Stimulated activated CD4-positive, alpha-beta T cell treated with anti-CD3 and anti-CD28 coated beads, Interleukin-4, amount 100 ng/mL, for 1 hour (primary cell): ENCODE measurements at places on chromosomes 2 and 18.

DNA sequence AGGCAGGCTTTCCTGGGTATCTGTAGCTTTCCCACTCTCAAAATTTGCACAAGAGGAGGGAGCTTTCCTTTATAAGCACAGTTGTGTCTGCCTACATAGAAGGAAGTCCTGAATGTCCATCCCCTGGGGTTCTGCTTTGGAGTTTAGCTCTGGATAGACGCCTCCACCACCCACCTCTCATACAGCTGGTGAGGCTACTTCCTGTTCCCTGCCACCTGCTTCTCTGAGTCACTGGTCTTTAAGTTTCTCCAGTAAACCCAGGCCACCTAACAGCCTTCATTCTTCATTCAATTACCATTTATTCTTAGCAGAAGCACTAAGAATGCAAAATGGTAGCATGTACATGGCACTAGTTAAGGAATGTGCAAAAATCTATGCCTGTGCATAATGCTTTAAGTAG lies 407.8 kb downstream of the CDH2 start:
- DNase-seq, result no peak

DNA sequence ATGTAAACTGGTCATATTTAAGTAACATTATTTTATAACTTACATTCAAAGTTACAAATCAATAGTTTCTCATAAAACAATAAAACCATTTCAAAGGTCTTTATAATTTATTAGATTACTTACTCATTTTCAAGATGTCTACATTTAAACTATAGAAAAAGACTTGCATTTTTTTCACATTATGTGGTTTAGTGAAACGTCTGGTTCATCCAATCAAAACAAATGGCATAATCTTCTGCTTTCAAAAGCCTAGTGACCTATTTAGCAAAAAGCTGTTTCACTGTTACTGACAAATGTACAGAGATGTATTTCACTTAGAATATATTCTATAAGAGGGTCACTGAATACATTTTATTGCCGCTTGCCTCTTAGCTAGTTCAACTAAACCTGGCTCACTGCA lies 49.3 kb upstream of the MCM6 start:
- no peak for DNase-seq

DNA sequence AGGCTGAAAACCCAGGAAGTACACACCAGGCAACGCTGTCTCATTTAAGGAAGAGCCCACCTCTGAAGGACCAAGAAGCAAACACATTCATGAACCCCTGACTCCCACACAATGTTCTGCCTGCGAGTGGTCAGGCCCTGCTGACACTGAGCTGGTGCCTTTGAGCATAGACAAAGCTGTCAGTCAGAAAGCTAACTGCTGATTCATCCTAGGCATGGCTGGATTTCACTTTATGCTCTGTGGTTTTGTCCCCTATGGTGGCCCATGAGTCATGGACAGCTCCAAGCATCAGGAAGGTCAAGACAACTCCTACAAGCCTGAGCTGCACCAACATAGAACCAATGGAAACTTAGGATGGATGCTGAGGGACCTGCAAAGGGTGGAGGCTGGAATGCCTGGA lies 78.9 kb downstream of the UXS1 start:
- DNase-seq, result no peak

- DNase-seq, result no peak
Observed at GRCh38 chr18:42756214-42756613, 359.3 kb downstream of the RIT2 start.

DNA sequence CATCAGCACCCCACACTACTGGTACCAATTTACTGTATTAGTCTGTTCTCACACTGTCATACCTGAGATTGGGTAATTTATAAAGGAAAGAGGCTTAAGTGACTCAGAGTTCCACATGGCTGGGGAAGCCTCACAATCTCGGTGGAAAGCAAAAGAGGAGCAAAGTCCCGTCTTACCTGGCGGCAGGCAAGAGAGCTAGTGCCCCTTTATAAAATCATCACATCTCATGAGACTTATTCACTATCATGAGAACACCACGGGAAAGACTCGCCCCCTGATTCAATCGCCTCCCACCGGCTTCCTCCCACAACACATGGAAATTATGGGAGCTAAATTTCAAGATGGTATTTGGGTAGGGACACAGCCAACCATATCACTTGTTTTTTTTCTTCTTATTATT lies 717.2 kb downstream of the TRIB2 start:
- DNase-seq, result no peak

DNA sequence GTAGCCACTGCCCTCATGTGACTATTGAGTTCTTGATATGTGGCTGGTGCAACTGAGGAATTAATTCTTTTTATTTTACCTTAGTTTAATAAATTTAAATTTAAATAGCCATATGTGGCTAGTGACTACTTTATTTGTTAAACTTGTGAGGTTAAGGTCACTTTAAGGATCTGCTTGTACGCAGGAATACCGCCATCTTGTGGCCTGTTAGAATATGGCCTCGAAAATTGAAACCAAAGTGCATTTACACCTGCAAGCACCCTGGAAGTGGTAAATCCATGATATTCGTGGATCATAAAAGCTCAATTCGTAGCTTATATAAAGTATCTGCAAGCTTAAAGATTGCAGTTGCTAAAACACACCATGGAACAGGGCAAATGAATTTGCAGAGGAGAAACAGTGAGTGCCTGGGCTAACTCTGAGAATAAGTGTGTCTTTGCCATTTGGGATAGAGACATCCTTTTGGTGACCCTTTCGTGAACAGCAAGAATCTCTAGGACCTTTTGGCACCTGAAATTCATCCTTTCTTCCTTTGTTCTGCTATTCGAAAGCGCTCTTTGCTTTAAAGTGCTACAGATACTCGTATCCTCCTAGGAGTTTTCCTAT lies 59.9 kb upstream of the REG3A start:
- no peak for DNase-seq

- DNase-seq, result no peak
Observed at GRCh38 chr2:63194175-63194574, 143.5 kb downstream of the OTX1 start.

GRCh38 chr18:44170208-44170880 lies 510.3 kb upstream of the SETBP1 start:
- no peak for DNase-seq

DNA sequence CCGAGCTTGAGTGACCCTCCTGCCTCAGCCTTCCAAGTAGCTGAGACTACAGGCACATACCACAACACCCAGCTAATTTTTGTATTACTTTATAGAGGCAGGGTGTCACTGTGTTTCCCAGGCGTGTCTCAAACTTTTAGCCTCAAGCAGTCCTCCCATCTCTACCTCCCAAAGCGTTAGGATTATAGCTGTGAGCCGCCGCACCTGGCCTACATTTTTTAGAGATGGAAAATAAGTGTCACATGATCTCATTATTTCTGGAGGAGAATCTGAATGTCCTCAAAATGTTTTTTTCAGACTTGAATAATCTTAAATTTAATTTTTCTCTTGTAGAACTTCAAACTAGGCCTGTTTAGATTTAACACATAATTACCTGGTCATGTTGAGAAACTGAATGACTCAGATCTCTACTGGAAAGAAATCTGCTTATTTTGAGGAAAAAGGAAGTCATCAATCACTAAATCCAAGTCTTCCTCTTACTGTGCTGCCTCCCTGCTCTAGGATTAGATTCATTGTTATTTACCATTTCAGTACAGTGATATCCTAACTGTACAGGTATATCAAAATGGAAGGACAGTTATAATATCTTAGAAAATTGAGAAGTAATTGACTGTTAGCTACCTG lies 92.4 kb downstream of the COX7A2L start:
- no peak for DNase-seq

GRCh38 chr2:100592226-100592625 lies 29.4 kb downstream of the PDCL3 start:
- no peak for DNase-seq

DNA sequence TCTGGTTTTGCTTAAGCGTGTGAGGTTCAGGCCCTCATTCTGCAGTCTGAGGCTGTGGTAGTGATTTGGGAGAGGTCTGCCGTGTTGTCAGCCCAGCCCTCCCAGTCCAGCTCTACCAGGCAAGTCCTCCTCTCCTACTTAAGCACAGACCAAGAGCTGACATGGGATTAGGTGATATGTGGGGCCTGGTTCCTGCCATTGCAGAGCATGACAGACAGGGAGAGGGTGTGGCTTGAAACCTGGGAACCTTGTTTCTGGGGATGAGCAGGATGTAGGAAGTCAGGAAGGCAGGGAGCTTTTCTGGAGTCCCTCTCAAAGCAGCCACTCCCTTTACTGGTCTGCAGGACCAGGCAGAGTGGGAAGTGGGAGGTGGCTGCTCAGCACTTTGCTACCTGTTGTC lies 38.6 kb downstream of the PTPRM start:
- no peak for DNase-seq

- no peak for DNase-seq
Observed at GRCh38 chr2:129091620-129092019, 773.0 kb upstream of the HS6ST1 start.

DNA sequence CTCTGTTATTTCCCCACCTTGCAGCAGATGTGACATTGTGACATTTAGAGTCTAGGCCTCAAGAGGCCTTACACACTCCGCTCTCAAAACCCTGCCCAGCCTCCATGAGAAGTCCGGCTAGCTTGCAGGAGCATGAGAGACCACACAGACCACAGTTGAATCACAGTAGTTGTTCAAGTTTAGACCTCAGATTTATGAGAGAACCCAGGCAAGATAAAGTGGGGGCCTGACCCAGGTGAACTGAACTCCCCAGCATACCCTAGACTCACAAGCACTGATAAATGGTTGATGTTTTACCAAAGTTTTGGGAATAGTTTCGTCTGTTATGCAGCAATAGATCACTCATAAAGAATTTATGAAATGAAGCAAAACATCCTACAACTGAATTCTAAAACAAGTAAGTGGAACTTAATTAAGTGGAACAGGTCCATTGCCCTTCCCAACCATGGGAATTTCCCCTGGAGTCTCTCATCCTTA lies 4.7 kb upstream of the STAT1 start:
- no peak for DNase-seq

GRCh38 chr2:100404411-100404810 lies 13.1 kb downstream of the CHST10 start:
- DNase-seq, result no peak

- peak; percentile 89 for DNase-seq
Observed at GRCh38 chr2:71276311-71277146, 49.6 kb upstream of the PAIP2B start.

GRCh38 chr18:25229920-25230319 lies 122.0 kb downstream of the ZNF521 start:
- no peak for DNase-seq

- no peak for DNase-seq
Observed at GRCh38 chr2:238684362-238685326, 163.2 kb upstream of the TWIST2 start.

- no peak for DNase-seq
Observed at GRCh38 chr18:8399138-8399537, 210.1 kb upstream of the RAB12 start.

DNA sequence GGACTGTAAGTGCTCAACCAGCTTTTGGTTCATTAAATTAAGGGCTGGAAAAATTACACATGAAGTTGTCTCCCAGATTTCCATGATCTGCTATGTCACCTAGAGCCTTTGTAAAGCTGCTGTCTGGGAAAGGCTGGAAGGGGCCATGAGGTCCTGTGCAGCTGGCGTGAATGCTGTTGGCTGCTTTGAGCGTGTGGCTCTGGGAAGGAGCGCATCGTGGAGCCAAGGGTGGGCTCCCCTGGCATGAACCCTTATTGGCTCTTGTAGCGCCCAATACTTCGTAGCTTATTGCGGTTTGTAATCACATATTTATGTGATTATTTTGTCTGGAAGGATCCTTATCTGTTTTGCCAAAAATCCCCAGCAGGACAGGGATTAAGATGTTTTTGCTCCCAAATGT lies 70.5 kb upstream of the LMAN1 start:
- DNase-seq, result no peak

DNA sequence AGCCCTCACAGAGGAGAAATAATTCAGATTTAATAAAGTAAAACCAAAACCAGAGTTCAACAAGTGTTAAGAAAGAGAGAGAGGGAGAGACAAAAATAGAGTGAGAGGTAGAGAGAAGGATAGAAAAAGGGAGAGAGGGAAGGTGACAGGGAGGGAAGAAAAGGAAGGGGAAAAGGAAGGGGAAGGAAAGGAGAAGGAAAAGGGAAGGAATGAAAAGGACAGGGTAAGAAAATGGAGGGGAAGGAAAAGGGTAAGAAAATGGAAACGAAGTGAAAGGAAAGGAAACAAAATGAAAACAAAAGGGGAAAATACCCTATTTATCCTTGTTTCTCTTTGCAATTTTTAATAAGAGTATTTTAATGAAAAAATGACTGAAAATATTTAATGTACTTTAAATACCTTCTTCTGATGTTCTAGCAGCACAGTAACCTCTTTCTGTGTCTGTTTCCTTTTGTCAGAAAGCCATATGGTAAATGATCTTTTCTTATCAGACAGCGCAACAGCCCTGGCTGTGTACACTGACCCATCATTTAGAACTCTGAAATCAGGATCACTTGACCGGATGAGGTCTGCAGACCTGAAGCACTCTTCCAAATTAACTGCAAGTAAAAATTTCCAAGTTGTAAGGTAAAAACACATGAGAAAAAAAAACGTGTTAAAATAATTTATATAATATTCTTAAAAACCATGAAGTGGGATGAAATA lies 11.8 kb downstream of the DSC3 start:
- DNase-seq, result no peak

- DNase-seq, result no peak
Observed at GRCh38 chr2:28652217-28652616, 99.4 kb upstream of the PPP1CB start.

GRCh38 chr2:179682756-179683155 lies 178.7 kb downstream of the ZNF385B start:
- DNase-seq, result no peak

DNA sequence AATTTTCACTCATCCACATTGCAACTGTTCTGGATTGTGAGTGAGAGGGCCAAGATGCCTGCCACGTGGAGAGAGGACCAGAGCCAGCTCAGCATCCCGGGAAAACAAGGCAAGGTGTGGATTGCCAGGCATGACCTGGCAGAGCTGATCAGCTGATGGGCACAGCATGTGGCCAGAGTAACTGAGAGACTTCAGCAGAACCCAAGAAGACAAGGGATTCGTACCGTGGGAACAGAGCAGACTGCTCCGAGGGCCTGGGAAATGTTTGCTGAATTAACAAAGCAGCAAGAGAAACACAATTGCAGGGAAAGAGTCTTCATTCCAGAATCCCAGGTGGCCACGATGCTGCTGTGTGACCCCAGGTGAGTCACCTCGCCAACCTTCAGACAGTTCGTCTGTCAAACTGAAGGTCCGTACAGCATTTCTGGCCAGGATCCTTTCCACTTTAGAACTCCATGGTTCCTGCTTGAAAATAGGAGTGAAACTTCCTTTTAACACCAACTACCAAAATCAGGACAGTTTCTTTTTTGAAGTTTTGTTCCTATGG lies 26.3 kb upstream of the POMC start:
- DNase-seq, result no peak
